ENCODE measurements at places on chromosomes 13 and 19.

DNA sequence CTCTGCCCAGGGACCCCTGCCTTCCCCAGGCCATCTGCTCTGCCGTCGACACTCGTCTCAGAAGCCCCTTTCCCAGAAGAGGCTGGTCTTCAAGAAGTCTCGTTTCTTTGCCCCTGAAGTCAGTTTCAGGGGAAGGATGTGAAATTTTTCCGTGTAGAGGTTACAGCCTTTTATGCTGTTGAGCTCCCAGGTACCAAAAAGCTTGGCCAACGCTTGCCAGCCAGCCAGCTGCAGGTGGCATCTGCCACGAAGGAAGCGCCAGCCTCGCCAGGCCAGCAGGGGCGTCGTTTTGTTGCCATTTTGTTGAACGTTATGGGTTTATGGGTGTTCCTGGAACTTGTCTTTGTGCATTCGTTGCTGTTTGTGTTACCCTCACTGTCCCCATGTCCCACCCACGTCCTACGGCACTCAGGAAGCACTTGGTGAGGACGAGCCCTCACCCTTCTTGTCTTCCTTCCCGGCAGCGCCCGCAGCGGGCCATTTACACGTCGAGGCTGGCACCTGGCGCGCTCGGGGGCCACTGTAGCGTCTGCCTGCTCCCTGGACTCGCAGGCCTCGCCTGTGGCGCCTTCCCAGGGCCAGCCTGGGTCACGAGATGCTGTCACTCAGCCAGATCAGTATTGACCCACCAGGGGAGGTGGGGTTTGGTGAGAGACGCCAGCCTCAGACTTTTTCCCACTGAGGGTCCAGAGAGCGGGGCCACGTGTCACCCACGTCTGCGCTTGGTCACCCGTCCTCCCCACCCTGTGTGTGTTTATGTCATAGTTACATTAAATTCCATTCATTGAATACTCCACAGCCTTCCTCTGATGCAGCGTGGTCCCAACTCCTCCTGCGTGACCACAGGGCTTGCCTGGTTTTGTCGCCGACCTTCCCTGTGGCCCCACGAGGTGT, 37.1 kb downstream of the AP1M1 start:
- no peak for DNase-seq

DNA sequence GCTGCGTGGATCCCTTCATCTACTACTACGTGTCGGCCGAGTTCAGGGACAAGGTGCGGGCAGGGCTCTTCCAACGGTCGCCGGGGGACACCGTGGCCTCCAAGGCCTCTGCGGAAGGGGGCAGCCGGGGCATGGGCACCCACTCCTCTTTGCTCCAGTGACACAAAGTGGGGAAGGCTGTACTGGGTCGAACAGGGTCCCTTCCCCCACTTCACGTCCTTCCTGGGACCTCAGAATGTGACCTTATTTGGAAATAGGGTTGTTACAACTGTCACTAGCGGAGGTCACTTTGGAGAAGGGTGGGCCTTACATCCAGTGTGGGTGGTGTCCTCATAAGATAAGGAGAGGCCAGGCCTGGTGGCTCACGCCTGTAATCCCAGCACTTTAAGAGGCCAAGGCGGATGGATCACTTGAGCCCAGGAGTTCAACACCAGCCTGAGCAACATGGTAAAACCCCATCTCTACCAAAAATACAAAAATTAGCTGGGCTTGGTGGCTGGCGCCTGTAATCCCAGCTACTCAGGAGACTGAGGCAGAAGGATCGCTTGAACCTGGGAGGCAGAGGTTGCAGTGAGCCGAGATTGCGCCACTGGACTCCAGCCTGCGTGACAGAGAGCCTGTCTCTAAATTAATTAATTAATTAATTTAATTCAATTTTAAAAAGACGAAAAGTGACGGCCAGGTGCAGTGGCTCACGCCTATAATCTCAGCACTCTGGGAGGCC, 1.8 kb downstream of the F2RL3 start:
- no peak for DNase-seq

- DNase-seq = no peak
Observed at GRCh38 chr13:95474992-95475391, 77.5 kb upstream of the CLDN10 start.

- no peak for DNase-seq
Observed at GRCh38 chr13:103895835-103896531, 829.8 kb upstream of the SLC10A2 start.

DNA sequence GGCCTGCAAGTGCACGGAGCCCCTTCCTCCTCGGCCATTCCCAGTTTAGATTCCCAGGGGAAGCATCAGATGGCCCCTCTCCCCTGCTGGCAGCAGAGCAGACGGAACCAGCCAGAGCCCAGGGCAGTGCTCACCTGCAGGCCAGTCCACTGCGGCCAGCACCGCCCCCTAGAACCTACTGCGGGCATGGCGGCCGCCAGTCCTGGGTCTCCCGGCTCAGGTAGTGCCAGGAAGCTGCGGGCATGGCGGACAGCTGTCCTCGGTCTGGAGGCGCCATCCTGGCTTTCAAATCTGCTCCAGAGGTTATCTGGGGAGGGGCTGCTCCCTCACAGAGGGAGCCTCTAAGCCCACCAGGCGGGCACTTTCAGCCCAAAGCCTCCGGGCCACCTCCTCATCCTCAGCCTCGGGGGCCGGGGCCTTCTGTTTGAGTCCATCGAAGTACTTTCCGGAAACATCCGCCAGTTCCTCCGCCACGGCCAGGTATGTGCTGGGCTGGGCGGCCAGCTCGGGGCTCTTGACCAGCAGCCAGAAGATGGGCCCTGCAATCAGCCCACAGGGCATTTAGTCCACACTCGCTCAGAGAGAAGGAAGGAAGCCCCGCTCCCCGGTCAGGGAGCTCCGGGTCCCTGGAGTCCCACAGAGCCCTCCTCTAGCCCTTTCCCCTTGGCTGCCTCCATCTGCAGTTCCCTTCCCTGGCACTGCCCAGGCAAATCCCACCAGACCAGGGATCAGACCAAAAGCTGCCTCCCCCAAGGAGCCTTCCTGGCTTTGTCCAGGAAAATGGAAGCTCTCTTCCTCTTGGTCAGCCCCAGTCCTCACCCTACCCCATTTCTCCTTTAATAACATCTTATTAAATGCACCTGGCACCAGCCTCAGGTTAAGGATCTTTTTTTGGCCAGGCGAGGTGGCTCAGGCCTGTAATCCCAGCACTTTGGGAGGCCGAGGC, 7.0 kb upstream of the GP6 start:
- no peak for DNase-seq

DNA sequence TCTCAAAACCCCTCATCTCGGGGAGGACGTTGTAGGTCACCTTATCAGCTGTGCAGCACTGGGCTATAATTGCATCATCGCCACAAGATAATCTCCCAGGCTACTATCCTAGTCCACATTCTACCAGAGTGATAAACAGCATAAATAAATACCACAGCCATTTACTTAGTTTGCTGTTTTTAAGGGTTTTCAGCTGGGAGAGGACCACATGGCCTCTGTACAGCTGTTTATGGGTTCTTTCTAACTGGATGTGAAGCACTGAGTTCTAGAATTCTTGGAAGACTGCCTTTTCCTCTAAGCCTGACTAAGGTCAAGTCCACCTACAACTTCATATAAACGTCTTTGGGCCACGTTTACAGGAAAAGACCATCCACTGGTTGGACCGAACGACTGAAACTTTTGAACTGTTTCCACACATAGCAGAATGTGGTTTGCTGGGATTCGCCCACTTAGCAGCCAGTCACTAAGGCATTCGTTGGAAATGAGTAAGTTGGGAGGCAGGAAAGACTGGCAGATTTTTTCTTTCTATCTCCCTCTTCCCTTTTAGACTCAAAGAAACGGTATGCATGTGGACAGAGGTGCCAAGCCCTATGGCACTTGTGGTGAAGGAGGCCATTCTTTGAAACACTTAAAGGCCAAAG, 752.5 kb upstream of the SGCG start:
- no peak for DNase-seq

- DNase-seq = no peak
Observed at GRCh38 chr19:4449639-4450028, 8.0 kb downstream of the UBXN6 start.

GRCh38 chr13:27128825-27129627, 42.6 kb downstream of the USP12 start:
- DNase-seq = no peak

DNA sequence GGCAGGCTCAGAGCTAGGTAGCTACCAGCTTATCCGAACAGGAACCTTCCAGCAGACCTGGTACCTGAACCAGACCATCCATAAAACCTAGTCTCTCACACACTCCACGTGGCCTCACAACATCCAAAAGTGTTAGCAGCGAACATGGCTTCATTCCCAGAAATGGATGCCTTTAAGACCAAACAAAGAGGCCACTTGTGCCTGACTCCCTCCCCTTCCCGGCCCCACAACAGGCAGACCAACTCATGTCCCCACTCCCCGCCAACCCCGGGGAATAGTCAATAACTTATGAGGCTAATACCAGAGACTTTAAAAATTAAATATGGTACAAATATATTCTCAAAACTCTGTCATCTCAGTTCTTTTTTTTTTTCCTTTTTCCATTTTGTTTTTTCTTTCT, 46.2 kb downstream of the ZNF557 start:
- no peak for DNase-seq

GRCh38 chr19:49425922-49426592, 869 bp downstream of the GFY start:
- DNase-seq = no peak

DNA sequence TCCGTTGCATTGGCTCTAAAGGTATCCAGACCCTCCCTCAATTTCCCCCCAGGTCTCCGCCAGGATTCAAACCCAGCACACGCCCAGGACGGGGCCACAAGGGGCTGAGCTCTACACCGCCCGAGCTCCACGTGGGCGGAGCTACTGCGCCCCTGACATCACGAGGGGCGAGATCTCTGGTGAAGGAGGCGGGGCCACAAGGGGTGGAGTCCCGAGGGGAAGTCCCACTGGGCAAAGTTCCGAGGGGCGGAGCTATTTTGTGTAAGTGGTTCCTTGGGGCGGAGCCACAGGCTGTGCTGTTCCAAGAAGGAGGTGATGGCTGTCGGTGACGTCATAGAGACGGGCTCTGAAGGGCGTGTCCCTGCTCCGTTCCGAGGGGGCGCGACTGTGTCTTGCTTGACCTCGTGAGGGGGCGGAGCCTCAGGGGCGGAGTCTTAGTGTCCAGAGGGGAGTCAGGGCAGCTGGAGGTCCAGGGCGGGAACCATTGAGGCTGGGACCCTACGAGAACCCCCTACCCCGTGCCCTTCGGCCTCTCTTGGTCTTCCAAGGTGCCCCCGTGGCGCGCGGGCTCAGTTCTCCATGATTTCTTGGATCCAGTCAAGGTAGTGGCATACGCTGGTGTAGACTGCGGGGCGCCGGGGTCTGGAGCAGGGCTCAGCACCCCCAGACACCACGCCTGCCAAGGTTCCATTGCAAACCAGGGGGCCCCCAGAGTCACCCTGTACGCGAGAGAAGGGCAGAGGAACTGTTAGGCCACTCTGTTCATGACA, 1.3 kb upstream of the KLK8 start:
- no peak for DNase-seq

DNA sequence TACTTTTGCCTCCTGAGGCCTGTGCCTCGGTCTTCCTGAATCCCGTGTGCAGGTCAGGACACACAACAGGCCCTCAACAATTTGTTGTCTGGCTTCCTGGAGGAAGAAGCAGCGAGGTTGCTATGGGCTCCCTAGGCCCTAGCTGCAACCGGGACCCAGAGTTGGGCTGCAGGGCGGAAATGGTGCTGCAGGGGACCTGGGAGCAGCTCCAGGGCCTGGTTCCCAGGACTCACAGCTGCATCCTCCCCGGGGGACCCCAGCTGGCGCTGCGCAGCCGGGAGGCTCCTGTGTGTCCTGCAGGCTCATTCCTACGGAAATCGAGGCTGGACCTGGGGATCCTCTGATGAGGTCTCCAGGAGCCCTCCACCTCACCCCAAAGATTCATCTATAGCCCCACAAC, 999 bp upstream of the TNFAIP8L1 start:
- DNase-seq = no peak

DNA sequence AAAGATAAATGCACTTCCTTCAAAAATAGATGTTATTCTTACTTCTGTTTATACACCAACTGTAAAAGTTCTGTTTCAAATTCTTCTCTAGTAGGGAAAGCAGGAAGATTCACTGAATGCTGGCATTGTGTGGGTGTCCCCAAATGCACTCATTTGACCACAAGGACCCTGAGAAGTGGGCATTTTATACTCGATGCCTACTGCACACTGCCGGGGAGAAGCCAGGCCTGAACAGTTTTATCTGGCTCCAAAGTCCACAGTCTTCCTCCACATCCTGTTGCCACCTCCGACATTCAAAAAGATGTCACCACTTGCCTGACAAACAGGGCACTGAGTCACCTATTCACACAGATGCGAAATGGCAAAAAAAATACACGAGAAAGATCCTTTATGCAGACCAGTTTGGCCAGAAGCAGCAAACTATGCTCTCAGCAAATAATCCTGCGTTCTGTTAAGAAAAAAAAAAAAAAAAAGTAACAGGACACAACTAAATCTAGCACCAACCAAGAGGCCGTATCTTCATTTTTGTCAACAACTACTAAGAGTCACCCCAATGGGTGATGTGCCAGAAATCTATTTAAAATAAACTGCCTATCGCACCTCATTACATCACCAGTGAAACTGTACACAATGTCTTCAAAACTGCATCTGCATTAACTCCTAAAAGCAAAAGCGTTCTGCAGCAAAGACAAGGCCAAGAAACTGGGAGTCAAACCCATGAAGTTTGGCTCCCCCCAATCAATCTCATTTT, 6.2 kb downstream of the ZC3H4 start:
- DNase-seq = no peak

DNA sequence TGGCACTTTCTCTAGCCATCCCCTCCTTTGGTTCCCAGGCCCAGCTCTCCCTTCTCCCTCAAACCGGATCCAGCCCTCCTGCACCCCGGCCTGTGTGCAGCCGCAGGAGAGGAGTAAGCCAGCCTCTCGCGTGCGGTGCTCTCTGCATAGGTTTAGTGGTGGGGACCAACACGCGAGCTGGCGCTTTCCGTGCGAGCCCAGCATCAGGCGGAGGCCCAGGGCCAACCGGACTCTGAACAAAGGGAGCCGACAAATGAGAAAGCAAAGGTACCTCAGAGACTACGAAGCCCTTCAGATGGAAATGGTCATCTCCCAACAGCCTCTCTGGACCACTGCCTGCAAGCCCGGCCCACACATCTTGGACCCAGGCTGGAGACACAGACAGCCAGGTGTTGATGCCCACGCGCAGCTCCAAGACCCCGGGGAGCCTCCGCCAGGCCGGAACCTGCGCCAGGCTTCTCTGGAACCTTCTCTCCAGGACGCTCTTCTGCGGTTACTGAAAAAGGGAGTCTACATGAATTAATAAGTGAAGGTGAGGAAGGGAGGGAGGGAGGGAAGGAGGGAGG, 16.5 kb upstream of the LATS2 start:
- DNase-seq = no peak

- no peak for DNase-seq
Observed at GRCh38 chr19:52138278-52138982, 1.3 kb downstream of the ZNF616 start.

- DNase-seq = no peak
Observed at GRCh38 chr19:46551164-46551563, 50.0 kb upstream of the CALM3 start.

GRCh38 chr19:18119717-18120105, 22.1 kb downstream of the MAST3 start:
- peak; percentile 39 for DNase-seq

DNA sequence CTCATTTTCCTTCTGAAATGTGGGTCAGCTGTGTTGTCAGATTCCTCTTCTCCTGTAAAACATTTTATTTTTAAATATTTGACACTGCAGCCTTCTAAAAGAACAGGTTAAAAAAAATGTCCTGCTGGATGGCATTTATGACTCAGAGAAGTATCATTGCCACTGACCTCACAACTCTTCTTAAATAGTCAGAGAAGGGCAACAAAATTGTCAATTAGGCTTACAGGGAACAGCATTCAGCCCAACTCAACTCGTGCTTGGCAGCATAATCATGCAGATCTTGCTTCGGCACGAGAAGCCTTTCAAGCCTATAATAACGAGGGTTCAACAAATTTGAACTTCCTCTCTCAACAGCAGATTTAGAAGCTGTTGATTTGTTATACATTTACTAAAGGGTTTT, 296.7 kb upstream of the DACH1 start:
- DNase-seq = no peak

Data from activated CD8-positive, alpha-beta memory T cell treated with anti-CD3 and anti-CD28 coated beads for 1 hour (primary cell).